ENCODE measurements at places on chromosomes 3 and 15.

DNA sequence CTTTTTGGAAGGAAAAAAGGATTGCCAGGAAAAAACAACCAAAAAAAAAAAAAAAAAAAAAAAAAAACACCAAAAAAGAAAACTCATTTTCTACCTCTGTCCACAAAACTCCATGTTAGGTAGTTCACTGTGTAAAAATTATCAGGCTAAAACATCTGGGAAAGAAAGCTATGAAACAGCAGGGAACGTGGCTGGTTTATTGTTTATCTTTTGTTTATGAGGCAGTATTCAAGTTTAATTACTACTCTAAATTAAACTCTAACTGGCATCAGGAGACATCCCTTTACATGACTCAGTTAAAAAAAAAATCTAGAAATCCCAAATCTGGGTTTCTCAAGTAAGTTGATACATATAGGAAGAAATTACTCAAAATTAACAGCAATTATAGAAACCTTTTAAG lies 21.8 kb downstream of the MEIS2 start:
- no peak for DNase-seq

DNA sequence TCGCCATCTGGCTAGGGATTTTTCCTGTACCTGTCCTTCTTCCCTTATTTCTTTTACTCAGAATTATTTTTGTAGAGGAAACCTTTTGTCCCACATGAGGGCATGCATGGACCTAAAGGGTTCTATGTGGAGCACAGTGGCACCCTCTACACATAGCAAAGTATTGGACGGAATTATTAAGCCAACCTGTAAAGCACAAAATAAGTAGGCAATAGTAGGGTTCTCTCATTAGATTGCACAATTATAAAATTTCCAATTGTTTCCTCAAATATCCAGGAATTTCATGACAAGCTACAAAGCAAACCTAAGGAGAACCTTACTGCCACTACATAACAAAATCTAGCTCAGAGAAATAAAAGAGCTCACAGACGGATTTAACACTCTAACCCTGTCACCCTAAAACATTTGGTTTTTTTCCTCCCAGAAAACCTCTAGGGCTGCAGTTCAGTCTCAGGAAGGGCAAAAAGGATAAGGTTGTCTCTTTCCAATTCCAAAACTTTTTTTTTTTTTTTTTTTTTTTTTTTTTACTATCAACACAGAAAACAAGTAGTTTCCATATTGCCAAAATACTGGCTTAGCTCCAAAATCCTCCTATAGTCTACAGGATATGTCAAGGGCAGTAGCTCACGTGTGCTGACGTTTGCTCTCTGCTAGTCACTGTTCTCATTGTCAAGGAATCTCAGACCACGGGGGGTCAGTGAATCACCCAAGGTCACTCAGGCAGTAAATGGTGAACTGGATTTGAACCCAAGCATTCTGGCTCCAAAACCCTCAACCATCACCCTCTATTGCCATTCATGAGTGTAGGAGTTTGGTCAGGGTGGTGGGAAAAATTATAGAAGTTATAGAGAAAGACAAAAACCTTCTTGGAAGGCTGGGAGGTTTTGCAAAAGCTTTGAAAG lies 52.3 kb downstream of the NCEH1 start:
- no peak for DNase-seq

- DNase-seq: no peak
Measured at GRCh38 chr3:177538750-177539730, 341.8 kb upstream of the TBL1XR1 start.

DNA sequence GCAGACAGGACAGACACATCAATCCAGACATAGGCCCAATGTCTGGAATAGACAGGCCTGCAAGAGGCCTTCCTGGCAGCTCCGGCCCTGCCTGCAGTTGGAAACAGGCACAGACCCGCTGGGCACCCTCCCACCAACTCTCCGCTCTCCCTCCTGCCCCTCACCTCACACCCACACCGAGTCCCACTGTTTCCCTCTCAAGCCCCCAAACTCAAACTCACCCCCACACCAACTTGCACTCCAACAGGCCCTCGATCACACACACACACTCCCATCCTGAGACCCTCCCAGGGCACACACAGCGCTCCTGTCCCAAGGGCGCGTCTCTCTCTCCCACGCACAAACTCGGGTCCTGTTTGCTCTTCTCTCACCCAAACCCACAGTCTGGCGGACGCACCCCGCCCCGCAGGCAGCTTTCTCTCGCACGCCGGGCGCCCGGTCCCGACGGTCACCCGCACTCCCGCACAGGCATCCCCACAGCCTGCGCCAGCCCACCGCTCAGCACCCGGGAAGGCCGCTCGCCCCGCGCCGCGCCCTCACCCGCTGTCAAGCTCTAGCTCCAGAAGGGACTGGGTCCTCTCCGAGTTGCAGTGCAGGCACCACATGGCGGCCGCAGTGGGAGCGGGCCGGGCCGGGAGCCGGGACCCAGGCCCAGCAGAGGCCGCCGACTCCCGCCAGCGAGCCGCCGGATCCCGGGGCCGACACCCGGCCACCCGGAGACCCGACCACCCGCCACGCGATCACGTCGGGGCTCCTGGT lies 106.2 kb downstream of the IQSEC1 start:
- DNase-seq: no peak

- no peak for DNase-seq
Measured at GRCh38 chr3:4849136-4849535, 130.1 kb upstream of the BHLHE40 start.

GRCh38 chr3:180383332-180384020 lies 218.5 kb upstream of the TTC14 start:
- DNase-seq: no peak

Measured in stimulated activated CD4-positive, alpha-beta T cell treated with anti-CD3 and anti-CD28 coated beads, Interleukin-12 subunit alpha, Interleukin-12 subunit beta, amount 100 ng/mL, for 48 hours (primary cell).